ENCODE measurements at places on chromosomes 11 and 22. TPM values are rescaled to one million over a fixed set of nuclear protein-coding genes. Genes with fewer than 3 reads are reported as not detected.
A peak's percentile ranks its signal among the peaks of the same experiment; 100 is the strongest.

DNA sequence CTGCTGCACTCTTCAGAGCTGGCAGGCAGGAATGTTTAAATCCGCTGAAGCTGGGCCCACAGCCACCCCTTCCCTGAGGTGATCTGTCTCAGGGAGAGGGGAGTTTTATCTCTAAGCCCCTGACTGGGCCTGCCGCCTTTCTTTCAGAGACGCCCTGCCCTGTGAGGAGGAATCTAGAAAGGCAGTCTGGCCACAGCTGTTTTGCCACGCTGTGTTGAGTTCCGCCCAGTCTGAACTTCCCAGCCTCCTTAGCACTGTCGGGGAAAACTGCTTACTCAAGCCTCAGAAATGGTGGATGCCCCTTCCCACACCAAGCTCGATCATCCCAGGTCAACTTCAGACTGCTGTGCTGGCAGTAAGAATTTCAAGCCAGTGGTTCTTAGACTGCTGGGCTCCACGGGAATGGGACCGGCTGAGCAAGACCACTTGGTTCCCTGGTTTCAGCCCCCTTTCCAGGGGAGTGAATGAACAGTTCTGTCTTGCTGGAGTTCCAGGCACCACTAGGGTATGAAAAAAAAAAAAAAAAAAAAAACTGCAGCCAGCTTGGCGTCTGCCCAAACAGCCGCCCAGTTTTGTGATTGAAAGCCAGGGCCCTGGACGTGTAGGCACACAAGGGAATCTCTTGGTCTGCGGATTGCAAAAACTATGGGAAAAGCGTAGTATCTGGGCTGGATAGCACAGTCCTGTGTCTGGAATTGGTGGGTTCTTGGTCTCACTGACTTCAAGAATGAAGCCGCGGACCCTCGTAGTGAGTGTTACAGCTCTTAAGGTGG, 127.4 kb downstream of the SPON1 start:
- DNase-seq = no peak

DNA sequence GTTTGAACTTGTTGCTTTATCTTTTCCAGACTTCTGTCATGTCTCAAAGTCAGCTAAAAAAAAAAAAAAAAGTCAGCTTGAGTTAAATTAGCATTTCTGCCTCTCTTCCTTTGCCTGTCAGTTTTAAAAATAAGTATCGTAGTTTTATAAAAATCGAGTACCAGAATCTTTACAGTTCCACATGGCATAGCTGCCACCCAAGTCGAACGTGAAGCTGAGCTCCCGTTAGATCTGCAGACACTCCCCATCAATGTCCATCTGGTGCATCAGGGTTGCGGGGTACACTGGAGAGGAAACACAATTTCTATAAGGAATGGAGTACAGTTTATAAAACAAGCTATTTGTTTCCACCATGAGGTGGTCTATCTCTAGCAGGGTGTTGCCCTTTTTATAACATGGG, 41.0 kb upstream of the CCND1 start:
- DNase-seq = no peak

- no peak for DNase-seq
These were observed 184.2 kb downstream of the FAM76B start for GRCh38 chr11:95605271-95605940.

GRCh38 chr11:120217941-120218694, 7.3 kb downstream of the OAF start:
- no peak for DNase-seq

DNA sequence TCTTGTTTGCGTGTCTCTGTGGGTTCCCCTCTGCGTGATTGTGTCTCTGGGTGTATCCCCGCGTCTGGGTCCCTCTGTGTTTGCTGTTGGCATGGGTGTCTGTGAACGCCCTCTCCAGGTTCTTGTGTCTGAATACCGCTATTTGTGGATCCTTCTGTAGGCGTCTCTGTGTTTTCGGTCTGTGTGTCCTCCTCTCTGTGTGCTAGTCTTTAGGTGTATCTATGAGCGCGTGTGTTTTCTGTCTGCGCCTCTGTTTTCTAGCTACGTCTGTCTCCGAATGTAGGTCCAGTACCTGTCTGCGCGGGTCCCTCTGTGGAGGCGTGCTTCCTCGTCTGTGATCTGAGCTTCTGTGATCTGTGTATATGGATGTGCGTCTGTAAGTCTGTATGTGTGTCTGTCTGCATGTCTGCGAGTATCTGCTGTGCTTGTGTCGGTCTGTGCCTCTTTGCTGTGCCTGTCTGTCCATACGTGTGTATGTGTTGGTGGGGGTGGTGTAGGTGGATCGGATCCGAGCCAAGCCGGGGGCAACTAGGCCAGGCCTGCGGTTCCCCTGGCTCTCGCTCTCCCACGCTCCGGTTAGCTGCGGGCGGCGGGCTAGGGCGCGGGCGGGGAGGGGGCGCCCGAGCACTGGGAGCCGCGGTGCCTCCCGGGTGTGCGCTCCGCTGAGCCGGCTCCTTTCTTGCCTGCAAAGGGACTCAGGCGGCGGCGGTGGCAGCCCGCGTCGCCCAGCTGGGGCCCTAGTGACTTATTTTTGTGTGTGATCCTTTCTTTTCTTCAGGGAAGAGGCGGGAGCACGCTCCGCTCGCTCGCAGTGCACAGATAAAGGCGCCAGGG, 105.3 kb upstream of the E2F8 start:
- DNase-seq = no peak

- peak; percentile 81 for DNase-seq
These were observed 1078.7 kb downstream of the BRD1 start for GRCh38 chr22:48748860-48749554.

DNA sequence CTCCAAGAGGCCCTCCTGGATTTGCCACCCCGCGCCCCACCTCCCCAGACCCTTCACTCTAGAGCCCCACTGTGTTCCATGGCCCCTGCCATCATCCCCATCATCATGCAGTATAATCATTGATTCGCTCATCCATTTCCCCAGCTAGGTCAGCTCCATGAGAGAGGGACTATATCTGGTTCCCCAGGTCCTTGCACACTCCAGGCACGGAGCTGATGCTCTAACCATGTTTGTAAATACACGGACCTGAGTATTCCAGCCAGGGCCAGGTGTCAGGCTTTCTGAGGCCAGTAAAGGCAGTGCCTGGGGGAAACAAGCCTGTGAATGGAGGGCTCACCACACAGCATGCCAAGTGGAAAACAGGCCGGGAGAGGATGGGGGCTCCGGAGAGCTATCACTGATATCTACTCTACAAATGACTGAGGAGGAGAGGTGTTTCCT, 27.1 kb upstream of the OAF start:
- DNase-seq = peak; percentile 69

DNA sequence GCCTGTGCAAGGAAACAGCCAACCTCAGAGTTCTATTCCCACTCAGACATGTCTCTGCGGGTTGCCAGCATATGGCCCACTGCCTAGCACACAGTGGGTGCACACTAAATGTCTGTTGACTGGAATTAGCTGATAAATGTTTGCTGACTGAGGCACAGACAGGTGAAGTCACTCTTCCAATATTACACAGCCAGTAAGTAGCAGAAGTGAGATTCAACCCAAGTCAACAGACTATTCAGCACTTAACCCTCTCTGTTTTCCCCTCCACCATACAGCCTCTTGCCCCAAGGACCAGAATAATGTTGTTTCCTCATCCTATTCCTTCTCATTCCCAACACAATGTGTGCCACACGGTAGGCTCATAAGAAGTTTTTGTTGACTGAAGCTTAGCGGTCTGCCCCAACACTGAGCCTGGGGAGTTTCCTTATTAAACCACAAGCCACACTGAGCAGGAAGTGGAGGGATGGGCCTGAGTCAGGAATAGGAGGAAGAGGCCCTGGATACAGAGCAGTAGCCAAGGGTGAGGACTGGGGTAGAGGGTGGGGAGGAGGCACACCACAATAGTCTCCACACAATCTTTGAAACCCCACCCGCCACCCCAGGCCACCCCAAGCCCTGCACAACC, 15.7 kb upstream of the IL10RA start:
- peak; percentile 42 for DNase-seq

- no peak for DNase-seq
These were observed 904 bp downstream of the C2CD3 start for GRCh38 chr11:74169738-74170458.

- no peak for DNase-seq
These were observed 67.8 kb upstream of the CSNK2A3 start for GRCh38 chr11:11420899-11421285.

GRCh38 chr11:1438261-1438966, 48.2 kb downstream of the MOB2 start:
- DNase-seq = no peak

- DNase-seq = no peak
These were observed 18.4 kb upstream of the ASCC2 start for GRCh38 chr22:29856496-29856895.

The INS gene
- not detected for total RNA-seq

The CSKMT gene
- 27.3 TPM for total RNA-seq

The PRODH gene
- 11.2 TPM for total RNA-seq

The TYR gene
- not detected for total RNA-seq

The BEST1 gene
- 2.0 TPM for total RNA-seq

The OR51B6 gene
- not detected for total RNA-seq

The OR5AR1 gene
- not detected for total RNA-seq

The DAGLA gene
- 5.1 TPM for total RNA-seq

The BRSK2 gene
- total RNA-seq = 1.9 TPM
